ENCODE measurements at places on chromosomes 2 and 18.

DNA sequence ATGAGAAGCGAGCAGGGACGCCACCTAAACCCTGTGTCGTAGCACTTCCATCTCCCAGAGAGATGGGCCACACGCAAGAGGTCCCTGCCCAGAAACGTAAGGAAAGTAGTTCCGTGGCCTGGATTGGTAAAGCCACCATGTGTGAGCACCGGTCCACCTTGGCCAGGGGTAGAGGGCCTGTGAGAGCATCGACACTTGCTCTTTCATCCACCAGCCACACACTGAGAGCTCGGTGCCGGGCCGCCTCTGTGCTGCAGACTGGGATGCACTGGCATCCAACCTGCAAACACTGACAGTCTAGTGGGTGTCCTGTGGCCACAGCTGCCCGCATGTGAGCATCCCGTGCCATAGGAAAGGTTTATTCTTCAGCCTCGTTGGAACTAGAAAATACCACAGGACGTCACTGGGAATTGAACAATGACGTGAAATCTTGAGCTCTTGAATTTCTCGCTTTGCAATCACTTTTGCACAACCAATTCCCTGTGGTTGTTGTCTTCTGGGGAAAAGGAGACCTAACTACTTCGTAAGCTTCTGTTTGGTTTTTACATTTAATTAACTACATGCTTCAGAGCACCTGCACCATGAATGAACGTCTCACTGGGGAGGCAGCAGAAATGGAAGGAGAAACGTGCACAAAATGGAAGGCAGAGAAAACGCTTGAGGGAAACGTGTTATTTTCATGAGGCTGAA, 212.0 kb upstream of the RAB6C start:
- DNase-seq: no peak

DNA sequence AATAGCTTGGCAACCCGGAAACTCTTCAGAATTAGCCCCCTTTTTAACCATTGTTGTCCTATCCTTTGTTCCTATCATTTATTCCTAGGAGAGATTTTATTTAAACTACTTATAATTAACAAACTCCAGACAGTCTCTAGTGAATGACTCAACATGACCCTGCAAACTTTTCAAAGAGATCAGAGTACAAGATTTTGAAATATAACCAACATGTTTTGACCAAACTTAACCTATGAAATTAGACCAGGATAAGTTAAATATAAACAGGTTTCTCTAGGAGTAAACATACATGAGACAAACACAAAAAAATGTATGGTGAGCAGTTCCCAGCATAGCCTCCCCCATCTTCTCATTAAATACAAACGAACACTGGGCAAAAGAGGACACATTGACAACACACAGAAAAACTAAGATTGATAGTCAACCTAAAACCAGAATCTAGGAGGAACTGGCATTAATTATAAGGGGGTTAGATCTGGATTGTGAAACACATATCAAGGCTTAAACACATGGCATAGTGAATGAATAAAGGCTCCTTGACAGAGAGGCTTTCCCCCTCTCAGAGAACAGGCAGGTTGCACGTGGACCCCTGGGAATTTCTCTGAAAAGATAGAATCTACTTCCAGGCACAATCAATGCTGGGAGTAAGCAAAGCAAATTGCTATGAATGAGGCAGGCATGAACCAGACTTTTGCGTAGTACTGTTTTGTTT, 284.1 kb downstream of the IRS1 start:
- DNase-seq: no peak

DNA sequence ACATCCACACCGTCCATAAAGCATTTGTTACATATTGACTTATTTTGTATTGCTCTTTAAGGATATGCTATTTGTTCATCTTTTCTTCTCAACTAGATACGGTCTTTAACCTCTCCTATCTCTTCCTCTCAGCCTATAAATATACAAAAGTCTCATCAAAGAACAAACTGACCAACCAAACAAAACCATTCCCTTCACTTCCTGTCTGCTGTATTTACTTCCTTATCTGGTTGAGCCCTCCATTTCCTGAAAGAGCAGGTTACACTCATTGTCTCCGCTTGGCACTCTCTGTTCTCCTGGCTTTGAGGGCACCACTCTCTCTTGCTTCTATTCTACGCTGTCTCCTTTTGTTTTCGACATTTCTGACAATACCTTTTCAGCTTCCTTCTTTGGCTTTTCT, 431.9 kb upstream of the TCF4 start:
- no peak for DNase-seq

- no peak for DNase-seq
Observed at GRCh38 chr2:64876137-64876647, 113.0 kb upstream of the SLC1A4 start.

DNA sequence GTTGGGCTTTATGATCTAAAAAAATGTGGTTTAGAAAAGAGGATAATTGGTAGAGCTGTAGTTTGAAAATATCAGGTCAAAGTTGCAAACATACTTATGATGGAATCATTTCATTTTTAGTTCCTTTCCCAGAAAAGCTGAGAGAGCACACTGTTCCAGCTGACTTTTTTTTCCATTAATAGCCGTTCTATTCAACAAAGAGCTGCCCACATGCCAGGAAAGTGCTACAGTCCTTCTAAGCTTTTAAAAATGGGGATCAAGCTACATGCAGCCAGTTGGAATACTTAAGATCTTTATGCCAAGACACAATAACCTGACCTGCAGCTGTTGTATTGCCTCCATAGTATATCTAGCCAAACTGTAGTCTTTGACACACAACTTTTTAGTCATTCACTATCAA, 111.5 kb downstream of the GALNT3 start:
- no peak for DNase-seq

DNA sequence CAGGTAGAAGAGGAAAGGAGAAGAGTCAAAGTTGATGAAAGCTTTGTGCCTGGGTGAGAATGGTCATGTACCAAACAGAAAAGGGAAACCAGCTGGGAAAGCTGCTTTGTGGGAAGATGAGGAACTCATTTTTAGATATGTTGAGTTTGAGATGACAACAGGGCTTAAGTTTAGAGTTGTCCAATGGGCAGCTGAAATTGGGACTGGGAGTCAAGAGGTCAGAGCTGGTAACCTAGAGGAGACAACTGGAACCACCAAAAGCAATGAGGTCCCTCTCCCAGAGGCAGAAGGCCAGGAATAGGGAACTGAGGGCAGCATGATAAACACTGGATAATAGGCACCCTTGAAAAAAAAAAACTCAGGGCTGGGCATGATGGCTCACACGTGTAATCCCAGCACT, 48.8 kb downstream of the SLC4A1AP start:
- DNase-seq: no peak

DNA sequence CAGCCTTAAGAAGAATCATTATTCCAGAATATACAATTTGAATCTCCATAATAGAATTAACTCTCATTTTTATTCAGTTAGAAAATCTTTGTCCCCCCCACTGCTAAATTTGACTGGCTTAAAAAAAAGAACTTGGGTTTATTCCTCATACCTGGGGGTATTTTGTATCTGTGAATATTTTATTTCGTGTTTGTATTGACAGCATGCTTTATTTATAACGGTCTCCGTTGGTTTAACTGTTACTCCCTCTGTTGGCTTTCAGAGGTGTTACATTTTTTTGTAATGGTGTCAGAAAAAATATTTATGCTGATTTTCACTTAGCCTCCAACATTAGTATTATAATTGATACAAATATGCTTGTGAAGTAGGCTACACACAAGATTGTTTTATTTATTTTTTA, 109.1 kb downstream of the HAUS1 start:
- DNase-seq: no peak

- DNase-seq: no peak
Observed at GRCh38 chr2:219538956-219539788, 4.4 kb downstream of the CHPF start.

GRCh38 chr18:75066936-75067335, 142.0 kb downstream of the PTGR3 start:
- DNase-seq: no peak

GRCh38 chr2:239360008-239360407, 40.8 kb downstream of the HDAC4 start:
- no peak for DNase-seq

DNA sequence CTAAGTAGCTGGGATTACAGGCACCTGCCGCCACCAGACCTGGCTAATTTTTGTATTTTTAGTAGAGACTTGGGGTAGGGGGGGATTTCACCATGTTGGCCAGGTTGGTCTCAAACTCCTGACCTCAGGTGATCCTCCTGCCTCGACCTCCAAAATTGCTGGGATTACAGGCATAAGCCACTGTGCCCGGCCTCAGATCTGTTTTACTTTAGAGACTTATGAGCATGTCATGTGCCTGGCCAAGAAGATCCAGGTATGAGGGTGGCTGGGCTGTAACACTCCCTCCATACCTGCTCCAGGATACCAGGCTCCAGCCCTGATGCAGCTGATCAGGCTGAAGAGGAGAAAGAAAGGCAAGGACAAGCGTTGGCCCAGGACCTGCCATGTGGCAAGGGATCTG, 125.0 kb downstream of the LPIN1 start:
- no peak for DNase-seq

DNA sequence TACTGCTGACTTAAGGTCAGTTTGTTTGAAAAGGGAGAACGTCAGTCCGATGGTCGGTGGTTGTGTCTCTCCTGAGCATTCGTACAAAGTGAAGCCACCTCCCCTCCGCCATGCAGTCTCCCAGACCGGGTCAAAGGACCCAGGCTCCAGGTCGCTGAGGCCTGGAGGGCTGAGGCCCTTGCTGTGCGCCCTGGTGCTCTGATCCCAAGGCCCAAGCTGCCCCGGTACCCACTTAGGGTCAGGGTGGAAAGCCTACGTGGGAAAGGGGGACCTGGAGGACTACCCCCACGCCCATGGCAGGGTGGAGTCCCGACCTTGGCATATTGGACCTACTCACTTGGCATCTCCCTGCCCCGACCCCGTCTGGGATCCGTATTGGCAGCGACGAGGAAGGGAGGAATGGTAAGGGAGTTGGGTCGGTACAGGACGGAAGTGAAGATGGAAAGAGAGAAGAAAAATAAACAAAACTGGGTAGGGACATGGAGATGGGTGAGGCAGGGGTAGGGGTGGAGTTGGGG, 8.0 kb upstream of the SIX3 start:
- DNase-seq: no peak

- DNase-seq: no peak
Observed at GRCh38 chr18:62126737-62127136, 60.1 kb downstream of the PIGN start.

DNA sequence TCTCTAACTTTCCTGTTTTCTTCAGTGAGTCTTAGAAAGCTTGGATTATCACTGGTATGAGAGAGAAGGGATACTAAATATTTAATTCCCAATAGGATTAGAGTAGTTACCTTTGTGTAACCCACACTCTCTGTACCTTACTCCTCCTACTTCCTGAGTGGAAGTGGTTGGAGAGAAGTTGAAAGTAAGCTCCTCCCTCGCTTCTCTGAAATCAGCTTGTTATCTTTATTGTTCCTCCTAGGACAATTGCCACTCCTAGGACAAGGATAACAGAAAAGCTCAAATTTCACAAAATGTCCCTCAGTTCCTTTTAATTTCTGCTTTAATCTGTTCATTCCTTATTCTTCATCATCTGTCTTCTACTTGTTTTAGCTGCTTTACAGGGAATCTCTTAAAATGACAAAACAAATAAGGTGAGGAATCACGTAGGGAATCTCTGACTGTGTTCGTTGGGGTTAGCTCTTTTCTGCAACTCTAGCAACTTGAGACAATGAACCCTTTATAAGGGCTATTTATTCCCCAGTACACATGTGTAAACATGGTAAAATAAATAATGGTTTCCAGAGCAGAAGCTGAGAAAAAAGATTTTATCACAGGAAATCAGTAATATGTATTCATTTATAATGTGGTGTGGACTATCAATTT, 8.6 kb downstream of the ITPRID2 start:
- no peak for DNase-seq

- DNase-seq: no peak
Observed at GRCh38 chr2:67215214-67216055, 181.7 kb upstream of the ETAA1 start.

DNA sequence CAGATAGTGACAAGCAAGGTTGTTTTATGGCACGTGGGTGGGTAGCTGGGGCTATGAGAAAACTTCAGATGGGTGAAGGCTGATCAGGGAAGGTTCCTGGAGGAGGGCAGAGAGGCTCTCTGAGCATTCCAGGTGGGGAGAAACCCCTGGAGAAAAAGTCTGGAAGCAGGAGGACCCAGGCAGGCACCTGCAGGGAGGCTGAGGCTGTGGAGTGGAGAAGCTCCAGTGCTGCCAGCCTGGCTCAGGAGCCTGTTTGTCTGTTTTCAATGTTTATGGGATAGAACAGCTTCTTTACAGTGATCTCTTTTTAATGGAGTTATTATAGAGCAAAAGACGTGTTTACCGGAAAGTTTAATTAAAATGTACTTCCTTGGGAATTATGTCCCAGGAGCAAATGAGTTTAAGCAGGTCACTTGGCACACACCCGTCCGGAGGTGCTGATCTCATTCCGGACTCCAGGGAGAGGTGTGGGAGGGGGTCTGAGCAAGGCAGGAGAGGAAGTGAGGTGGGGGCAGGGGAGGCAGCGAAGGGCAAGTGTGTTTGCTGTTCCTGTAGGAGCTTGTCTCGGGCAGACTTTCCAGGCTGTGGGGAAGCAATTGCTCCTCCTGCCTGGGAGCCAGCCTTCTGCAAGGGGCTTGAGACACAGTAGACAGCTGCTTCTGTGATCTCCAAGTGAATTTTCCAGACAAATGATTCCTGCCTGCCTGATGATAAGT, 239.5 kb downstream of the MYCN start:
- DNase-seq: no peak

GRCh38 chr2:143732871-143733270, 603.7 kb downstream of the ARHGAP15 start:
- DNase-seq: no peak

DNA sequence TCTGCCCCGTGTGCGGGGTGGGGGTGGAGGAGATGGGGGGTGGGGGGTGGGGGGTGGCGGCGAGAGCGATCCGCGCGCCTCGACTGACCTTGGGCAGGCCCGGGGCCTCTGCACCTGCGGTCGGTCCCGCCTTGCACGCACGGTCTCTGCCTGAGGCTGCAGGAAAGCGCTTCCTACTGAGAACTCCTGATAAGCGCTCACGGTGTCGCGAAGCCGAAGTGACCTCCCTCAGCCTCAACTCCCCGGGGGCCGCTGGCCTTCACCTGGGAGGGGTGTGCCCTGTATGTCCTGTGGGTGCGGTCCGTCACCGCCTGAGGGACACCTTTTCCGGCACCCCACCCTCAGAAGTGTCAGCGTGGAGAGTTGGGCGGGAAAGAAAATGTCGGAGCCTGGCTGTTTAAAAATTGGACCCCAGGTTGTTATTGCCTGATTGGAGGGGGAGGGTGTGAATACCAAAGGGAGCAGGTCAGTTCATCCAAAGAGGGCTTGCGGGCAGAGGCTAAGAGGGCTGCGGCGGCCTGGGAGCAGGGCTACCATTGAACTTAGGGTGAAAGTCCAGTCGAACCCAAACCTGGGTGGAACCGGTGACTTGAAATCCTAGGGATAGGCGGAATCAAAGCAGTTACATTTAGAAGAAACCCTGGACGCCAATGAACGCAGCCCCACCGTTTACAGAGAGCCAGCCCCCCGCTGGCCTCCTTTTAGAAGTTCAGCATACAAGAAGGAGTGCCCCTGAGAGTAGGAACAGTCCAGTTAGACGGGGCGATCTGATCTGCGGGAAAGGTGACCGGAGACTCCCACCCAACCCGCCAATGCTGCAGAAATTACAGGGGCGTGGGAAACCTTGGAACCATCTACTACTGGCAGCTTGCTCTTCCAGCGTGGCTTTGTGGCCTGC, 1.2 kb downstream of the MAL start:
- DNase-seq: no peak

GRCh38 chr2:119264781-119265692, 41.4 kb downstream of the STEAP3 start:
- DNase-seq: no peak
